ENCODE measurements at places on chromosomes 7 and 10.

- no peak for DNase-seq
These were observed 30.7 kb upstream of the INMT start for GRCh38 chr7:30721211-30721610.

- DNase-seq, result no peak
These were observed 33.3 kb upstream of the EBLN1 start for GRCh38 chr10:22250897-22251660.

GRCh38 chr7:147276783-147277370 is 1160.3 kb downstream of the CNTNAP2 start:
- DNase-seq, result no peak

DNA sequence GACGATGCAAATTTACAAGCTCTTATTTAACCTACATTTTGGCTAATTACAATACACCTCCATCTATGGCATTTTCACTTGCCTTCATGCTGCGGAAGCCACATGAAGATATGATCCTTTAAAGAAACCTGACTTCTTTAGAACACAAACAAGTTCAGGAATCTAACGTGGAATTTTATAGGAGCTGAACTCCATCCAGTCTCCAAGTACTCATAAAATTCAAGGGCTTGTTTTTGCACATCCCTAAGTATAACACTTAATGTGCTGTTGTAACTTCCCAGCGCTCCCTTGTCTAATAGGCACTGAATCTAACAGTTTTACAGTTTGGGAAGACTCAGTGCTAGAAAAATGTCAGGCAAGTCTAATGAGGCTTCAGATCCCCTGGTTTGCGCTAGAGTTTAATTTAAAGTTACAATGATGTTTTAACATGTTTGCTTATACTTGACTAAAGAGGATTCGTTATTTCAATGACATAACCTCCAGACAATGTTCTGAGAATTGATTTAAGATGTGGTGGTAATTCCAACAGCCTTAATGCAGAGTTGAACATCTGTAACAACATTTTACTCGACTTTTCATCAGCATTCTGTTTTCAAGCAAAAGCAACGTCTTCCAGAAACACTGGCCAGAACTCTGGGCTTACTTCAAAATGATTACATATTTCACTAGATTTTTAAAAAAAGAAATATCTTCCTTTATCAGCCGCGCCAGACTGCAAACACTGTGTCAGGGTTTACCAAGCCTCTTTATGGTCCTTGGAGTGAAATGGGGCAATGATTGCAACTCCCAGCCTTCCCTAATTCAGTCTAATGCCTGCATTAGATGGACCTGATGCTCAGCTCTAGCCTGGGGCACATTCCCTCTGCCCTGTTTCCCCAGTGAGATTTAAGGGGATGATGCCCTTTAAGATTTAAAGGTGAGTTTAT is 664.3 kb downstream of the KCNMA1 start:
- no peak for DNase-seq

GRCh38 chr7:150410131-150410530 is 31.0 kb downstream of the ZNF775 start:
- DNase-seq, result no peak

Data from T-helper 2 cell (primary cell).